ENCODE measurements at places on chromosomes 7 and 10.

GRCh38 chr10:104120903-104121484, 977 bp upstream of the SFR1 start:
- DNase-seq, result peak; percentile 39

DNA sequence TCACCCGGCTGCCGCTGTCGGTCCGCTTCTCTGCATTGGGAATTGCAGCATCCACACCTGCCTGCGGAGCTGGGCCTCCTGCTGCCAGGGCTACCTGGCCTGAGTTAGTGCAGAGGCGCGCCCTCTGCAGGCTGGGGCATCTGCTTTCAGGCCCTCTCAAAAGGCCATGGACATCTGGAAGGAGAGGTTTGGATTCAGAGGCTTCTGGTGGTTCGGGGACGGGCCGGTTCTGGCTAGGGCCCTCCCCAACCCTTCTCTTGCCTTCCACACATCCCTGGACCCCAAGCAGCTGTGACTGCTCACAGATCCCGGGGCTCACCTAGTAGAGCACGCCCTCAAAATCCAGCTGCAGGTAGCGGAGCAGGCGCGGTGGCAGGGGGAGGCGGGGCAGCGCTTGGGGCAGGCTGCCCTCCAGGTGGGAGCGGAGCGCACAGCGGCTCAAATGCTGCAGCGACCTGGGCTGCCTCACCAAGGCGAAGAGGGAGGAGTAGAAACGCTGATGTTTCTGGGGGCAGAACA, 8.4 kb upstream of the GBX1 start:
- DNase-seq, result no peak

DNA sequence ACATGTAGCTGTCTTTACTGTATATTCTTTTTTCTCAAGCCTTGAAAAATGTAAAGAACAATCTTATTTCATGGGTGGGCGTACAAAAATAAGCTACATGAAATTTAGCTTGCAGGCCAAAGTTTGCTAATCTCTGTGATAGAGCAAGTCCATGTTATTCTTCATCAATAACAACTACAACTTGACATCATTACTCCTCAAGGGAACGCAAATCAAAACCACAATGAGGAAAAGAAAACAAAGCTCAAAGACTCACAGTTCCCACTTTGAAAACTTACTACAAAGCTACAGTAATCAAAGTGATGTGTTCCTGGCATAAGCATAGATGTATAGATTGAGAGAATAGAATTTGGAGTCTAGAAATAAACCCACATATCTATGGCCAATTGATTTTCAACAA, 62.5 kb downstream of the GNA12 start:
- no peak for DNase-seq

- DNase-seq, result no peak
These were observed 4.4 kb upstream of the STEAP4 start for GRCh38 chr7:88310956-88311674.

GRCh38 chr7:67547183-67547907, 550.7 kb downstream of the TYW1 start:
- no peak for DNase-seq

- DNase-seq, result no peak
These were observed 165.2 kb upstream of the TMEM72 start for GRCh38 chr10:44745920-44746319.

DNA sequence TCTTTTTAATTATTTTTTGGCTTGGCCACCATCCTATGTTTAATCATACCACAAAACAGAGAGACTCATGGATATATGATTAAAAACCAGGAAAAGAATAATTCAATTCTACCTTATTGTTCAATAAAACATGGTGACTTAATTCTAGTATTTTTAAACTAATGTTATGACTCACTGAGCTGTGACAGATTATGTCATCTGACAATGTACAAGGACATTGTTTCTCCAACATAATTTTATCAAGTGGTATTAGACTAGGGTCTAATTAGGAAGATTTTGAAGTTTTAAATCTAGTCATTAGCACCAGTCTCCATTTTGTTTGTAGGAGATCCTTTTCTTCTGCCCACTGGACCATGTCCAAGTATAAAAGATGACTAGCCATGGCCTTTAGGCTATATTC, 199.3 kb upstream of the MDFIC start:
- no peak for DNase-seq

GRCh38 chr10:133399123-133399601, 5.2 kb downstream of the MTG1 start:
- no peak for DNase-seq

- DNase-seq, result no peak
These were observed 15.9 kb downstream of the YKT6 start for GRCh38 chr7:44216521-44217222.

DNA sequence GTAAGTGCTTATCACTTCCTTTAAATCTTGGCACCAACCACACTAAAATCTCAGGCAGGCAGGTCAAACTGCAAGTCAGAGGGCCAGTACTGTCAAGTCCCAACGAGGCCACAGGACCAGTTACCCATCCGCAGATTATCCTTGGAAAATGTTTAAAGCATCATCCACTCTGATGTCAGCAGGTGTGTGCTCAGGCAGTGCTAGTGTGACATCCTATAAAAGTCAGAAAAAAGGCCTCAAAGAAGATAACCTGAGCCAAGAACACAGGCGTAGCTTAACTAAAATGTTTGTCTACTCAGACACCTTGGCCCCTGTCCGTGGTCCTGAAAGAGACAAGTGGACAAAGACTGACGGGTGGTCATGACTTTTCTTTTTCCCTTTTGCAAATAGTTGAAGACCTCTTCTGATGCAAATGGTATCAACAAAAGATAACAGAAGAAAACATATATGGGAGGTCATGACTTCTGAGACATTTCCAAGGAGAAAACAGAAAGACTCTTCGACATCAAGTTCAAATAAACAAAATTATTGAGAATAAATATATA, 309.3 kb downstream of the KCNMA1 start:
- DNase-seq, result no peak

DNA sequence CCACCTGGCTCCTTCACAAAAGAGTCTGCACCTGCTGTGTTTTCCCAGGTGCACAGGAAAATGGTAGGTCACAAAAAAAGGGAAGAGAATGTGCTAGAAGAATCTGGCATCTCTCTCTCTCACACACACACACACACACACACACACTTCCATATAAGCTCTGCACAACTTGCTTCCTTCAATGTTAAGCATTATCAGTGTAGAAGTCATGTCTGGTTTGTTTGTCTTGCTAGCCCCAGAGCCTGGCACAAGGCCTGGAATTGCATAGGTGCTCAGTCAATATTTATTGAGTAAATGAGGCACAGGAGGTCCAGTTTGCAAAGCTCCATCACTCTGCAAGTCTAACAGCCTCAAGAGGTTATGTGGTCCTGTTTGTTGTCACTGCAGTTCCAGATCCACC, 867.3 kb upstream of the AUTS2 start:
- DNase-seq, result no peak

GRCh38 chr7:94228678-94229077, 166.0 kb upstream of the COL1A2 start:
- no peak for DNase-seq

DNA sequence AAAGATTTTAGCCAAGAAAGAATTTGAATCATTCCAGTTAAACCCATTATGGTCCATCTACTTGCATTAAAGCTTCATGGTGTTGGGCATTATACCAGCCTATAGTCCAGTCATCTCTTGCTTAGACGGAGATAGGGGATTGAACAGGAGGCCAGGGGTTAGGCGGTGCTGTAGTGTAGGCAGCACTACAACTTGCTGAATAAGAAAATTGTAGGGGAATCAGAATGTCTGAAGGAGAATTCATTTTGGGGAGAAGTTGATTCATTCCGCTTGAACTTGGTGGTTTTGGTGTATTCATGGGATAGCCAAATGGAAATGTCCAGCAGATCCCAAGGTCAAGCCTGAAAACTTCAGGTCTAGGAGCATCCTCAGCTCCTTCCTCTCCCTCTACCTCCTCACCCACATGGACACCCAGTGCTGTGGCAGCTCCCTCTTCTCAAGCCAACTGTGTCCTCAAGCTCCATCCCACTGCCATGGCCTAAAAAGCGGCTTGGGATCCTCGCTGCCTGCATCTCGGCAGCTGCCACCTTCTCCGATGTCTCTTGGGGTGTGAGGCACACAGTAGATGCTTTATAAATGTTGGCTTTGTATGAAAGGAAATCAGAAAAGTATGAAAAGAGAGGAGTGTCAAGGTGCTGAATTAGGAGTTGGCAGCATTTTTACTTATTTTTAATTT, 63.6 kb upstream of the MNX1 start:
- DNase-seq, result no peak

DNA sequence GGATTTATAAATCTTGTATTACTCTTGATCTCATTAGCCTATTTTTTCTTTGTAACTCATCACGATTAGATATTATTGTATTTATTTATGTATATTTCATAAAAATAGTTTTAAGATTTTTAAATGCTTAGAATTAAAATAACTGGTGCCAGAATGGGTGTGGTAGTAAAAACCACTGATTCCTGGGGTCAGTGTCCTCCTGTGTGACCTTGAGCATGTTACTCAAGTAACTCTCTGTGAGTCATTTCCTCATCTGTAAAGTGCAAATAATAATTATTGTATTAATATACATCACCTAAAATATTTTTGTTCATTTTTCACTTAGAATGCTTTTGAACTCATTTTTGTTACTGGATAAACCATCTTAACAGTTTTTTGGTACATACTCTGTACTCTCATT, 91.3 kb upstream of the TMEM229A start:
- no peak for DNase-seq

GRCh38 chr7:29461996-29462395, 101.6 kb upstream of the PRR15 start:
- no peak for DNase-seq

DNA sequence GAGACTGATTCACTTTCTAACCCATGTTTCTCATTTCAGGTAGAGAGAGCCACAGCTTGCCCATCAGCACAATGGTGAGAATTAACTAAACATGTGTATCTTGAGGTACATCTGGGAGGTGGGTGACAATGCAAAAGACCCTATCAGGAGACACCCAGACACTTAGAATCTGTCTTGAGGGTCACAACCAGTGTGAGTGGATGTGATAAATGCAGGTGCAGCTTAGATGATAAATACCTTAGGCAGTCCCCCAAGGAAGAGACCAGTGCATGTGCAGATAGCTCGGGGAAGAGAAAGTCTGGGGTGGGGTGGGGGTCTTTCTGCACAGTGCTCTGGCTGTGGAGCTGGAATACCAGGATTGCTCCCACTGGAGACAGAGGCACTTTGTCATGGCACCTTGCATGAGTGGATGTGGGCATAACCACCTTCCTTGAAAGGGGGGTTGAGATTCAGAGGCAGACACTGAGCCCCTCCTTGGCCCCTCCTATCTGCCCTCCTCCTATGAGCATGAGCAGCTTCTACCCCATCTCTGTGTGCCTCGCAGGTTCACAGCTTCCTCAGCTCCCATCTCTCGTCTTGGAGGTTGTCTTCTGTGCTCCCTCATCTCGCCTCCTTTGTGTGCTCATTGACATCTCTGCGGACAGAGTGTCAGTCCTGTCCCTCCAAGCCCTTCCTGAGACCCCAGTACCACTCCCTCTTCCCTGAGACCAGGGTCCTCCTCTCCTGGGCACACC, 349.8 kb downstream of the TCERG1L start:
- DNase-seq, result no peak

DNA sequence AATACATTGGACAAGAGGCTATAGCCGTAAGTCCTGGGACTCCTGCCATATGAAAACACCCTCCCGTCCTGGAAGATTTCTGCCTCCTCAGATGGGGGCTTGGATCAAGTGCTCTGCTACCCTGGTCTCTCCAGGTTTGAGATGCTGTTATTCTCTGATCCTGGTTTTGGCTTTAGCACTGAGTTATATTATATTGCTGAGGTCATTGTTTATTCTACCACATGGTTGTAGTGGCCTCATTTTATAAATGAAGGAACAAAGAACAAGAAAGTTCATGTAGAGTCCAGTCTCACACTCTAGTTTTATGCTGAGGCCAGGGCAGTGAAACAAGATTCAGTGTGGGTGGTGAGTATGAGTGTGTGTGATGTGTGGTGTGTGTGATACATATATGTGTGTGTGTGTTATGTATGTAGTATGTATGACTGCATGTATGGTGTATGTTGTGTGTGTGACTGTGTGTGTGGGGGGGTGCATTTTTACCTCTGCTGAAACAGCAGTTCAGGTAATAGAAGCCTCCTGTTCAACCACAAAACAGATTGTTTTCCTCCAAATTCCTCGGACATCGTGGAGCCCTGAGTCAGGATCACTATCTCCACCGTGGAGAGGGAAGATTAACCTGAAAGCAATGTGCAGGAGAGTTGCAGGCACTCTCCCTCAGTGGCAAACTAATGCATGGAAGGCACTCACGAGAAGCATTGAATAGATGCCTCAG, 80.7 kb downstream of the C7orf25 start:
- no peak for DNase-seq

GRCh38 chr10:132464256-132465192, 67.5 kb downstream of the PWWP2B start:
- DNase-seq, result no peak

DNA sequence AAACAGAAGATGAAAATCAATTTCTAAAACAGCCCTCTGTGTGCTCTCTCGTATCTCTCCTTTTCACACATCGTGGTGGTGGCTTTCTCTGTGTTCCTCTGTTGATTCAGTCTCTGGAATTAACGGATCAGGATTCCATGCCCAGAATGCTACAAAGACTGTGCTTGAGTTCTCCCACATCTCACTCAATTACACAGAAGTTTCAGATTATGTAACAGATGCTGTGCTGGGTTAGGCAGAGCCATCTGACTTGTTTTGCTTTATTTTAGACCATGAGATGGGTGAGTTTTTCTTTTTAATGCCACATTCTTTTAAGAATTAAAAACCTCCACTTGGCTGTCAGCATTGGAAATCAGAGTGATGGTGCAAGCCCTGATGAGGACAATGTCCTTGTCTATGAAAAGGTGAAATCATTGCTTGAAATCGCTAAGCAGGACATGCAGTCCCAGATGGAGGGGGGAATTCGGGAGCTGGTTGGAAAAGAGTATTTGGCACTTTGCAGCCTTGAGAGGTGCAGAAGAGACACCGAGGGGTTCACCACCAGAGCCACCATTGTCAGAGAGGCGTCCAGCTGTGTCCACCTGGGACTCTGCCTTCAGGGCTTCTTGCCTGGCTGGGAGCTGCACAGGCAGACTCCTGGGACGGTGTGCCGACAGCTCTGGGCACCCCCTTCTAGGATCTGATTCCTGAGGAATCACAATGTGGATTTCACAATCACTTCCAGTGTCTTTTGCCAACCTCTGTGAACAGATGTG, 80.4 kb downstream of the EGFR start:
- no peak for DNase-seq

GRCh38 chr10:23585186-23585585, 146.3 kb downstream of the OTUD1 start:
- DNase-seq, result no peak
